ENCODE measurements at places on chromosomes 6 and 20.

GRCh38 chr20:57175397-57176010, 90.9 kb downstream of the BMP7 start:
- no peak for DNase-seq

- no peak for DNase-seq
These were observed 17.0 kb upstream of the ADGRF4 start for GRCh38 chr6:47681201-47681990.

GRCh38 chr6:1579096-1579495, 30.6 kb upstream of the FOXC1 start:
- no peak for DNase-seq

DNA sequence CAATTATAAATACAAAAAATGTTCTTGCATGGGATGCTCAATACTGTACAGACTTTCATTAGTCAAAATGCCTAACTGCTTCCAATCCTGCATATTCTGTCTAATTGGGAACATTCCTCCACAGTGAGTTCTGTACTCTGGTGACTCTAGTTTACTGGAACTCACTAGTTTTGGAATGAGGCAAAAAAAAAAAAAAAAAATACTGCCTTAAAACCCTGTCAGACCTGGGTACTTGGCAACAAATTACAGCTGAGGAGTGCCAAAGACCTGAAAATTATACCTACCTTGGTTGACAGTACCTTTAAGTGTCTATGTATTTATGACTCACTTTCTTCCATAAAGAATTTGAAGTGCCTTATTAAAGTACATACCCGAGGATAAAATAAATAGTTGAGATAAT, 276.7 kb downstream of the FARS2 start:
- DNase-seq, result no peak

DNA sequence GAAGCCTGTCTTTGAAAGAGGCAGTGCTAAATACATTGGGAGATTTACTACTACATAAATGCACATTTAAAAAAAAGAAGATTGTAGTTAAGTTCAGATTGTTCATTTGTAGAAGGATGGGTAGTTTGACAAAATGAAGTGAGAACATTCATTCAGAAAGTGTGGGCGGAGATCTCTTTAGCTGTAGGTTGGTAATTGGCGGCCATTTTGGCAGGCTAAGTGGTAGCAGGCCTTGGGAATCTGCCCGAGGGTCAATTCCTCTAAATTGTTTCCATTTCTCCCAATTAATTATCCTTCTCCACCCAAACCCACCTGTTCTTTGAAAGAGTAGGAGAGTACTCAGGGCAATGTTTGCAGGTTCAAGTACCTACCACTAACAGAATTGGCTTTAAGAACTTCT, 17.9 kb downstream of the SOX4 start:
- DNase-seq, result no peak

DNA sequence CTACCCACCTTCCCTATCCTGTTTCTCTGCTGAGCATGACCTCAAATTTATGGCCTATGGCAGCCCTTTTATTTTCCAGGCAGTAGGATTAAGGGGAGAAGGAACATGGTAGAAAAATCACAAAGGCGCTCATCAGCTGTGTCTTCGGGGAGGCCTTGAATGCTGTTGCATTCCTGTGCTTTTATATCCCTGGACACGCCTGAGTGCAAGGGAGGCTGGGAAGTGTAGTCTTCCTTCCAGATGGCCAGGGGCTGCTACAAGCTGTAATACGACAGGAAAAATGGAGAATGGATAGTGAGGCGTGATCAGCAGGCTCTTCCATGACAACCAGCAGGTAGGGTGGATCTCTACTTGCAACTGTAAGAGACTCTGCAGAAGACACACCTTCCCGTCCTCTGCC, 210.9 kb upstream of the GGTLC1 start:
- no peak for DNase-seq

- no peak for DNase-seq
These were observed 14.5 kb upstream of the CYP24A1 start for GRCh38 chr20:54188132-54188849.

DNA sequence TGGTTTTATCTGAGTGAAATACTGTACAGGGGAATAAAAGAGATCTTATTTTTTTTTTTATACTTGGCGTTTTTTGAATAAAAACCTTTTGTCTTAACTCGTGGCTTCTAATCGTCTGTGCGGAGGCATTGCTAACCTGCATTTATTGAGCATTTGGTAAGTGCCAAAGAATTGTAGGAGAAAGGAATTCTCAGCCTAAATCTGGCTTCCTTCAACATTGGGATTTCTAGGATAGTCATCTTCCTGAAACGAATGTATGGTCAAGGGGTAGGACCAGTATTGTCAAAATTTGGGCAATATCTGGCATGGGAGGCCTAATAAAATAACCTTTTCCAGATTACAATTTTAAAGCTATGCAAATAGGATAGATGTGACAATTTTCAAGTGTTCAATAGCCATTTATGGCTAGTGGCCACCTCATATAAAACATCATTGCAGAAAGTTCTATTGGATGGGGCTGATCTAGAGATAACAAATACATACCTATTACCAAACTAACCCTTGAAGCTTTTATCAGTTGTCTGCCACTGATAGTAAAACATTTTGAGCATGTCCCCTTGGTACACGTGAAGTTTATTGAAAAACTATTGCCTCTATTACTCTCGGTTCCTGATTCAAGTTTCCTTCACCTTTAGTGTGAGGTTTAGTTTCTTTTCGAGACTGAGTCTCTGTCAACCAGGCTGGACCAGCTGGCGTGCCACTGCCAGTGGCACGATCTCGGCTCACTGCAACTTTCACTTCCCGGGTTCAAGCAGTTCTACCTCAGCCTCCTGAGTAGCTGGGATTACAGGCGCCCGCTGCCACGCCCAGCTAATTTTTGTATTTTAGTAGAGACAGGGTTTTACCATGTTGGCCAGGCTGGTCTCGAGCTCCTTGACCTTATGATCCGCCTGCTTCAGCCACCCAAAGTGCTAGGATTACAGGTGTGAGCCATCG, 5.6 kb downstream of the PIM1 start:
- DNase-seq, result no peak

DNA sequence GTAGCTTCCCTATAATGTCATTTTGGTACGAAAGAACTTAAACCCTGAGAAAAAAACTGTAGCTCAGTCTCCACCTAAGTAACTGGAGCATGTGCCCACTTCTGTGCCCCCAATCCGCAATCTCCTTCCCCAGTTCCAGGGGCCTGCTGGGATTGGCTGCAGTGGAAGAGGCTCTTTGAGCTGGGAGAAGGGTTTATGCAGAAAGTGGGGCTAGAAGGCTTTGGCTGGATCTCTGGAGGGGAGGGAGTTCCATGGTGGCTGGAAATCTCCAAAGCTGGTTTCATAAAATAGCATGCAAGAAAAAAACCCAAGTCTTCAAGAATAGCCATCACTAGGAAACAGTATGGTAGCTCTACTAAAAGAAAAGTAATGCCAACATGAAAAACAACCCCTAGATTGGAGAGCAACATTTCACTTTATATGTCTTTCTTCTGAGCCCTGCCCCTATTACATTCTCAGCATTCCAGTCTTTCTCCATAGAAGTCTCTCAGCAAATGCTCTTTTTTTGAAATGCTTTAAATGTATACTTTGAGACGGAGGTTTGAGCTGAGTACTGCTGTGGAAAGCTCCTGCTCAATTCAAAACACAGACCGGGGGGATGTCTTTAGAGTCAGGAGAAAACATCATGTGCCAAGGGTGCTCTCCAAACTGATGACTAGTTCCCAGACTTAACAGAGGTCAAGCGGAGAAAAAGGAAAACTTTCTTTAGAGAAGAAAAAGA, 36.0 kb upstream of the FOXO3 start:
- no peak for DNase-seq

- DNase-seq, result no peak
These were observed 12.8 kb downstream of the BHLHE23 start for GRCh38 chr20:62993856-62994494.

DNA sequence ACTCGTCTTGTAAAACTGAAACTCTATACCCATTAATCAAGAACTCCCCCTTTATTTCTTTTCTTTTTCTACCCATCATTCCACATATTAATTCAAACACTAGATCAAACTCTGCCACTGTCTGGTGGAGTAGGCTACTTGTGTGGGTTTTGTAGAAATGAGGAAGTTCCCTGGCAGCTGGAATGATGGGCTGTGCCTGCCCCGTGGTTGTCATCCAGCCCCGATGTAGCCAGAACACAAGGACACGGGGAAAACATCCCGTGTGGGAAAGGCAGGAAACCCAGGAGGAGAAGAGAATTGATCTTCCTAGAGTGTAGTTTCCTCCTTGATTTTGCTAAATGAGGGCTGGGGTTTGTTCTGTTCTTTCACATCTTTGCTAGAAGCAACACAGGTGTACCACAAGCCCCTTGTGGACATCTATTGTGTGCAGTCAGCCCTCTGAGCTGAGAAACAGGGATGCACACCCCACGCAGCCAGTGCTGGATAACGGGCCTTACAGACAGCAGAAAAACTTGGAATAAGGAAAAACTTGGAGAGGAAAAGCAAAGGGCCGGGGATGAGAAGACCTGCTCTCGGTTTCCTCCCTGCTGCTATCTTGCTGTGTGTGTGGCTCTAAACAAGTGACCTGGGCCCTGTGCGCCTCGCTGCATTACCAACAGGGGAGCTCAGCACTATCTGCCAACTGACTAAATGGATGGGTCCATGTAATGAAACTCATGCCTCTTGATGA, 88.0 kb downstream of the SCML4 start:
- DNase-seq, result no peak

DNA sequence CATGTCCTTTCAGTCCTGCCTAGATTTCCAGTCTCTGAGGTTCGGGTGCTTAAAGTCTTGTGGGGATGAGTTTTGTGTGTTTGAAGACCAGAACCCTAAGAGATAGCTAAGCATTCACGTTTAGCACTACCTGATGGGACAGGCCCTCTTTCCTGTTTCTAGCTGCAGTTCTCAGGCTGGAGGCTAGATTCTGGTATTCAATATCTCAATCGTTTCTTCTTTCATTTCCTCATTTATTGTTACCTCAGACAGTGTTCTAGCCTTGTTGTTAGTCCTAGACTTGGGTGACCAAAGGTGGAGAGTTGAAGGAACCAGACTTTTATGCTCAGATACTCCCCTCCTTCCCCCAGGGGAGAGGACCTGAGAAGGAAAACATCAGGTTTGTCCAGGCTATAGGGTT, 16.8 kb downstream of the CEP250 start:
- no peak for DNase-seq

GRCh38 chr6:42177514-42178364, 4.6 kb downstream of the GUCA1A start:
- no peak for DNase-seq

- no peak for DNase-seq
These were observed 71.9 kb downstream of the MDGA1 start for GRCh38 chr6:37625591-37626374.

DNA sequence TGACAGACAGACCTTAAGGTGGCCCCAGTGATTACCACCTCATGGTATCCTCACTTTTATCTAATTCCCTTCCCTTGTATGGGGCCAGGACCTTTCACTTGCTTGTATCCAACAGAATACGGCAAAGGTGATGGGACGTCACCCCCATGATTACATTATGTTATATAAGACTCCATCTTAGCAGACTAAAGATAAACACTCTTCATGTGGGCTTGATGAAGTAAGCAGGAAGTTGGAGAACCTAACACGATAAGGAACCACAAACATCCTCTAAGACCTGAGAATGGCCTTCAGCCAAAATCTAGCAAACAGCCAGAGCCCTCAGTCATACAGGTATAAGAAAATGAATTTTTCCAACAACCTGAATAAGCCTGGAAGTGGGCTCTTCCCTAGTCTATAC, 8.0 kb downstream of the SLC17A3 start:
- no peak for DNase-seq

- DNase-seq, result no peak
These were observed 260.0 kb downstream of the C6orf118 start for GRCh38 chr6:165049362-165049761.

DNA sequence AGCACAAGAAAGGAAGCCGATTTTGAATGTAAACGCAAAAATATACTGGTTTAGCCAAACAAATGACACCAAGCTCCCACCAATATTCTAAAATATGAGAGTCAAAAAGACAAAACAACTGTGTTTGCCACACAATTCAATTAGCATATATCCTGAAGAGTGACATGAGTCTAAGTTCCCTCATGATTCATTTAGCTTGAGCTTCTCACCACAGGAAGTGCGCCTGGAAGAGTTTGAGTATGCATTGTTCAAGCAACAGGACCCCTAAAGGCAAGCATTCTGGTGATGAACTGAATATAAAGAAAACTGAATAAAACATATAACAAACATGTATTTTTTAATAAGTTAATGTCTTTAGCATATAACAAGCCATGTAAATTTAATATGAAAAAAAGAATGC, 115.2 kb upstream of the RUNX2 start:
- no peak for DNase-seq

DNA sequence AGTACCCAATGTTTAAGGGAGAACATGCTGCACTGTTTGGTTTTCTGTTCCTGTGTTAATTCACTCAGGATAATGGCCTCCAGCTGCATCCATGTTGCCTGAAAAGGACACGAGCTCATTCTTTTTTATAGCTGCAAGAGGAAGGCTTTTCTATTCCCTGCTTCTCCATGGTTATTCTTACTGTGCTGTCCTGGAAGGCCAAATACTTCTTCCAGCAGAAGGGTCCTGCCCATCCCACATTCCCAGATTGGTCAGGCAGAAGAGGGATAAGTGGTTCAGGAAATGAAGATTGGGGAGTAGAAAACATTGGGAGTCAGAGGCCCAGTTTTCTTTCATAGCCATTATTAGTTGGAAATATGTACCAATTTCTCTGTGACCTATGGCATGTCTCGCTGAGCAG, 122.4 kb downstream of the TCP11 start:
- DNase-seq, result no peak

DNA sequence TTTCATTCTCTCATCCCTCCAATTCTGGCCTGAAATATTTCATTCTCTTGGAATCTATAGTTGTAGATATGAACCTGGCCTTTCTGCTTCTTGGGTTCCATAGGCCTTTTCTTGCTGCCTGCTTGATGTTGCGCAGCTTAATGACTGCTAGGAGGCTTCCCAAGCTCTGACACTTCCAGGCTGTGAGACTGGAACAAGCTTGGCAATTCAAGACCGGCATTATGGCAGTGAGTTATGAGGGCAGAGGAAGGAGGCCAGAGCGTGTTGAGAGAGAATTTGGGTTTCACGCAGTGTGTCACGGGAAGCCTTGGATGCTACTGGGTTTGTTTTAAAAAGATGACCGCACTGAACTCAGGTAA, 948 bp upstream of the DNAJC5 start:
- DNase-seq, result no peak

- DNase-seq, result no peak
These were observed 626.6 kb upstream of the ADGRB3 start for GRCh38 chr6:68008445-68008844.
